NCI-H82 (cell line): ENCODE measurements at places on chromosomes 3 and 15.

DNA sequence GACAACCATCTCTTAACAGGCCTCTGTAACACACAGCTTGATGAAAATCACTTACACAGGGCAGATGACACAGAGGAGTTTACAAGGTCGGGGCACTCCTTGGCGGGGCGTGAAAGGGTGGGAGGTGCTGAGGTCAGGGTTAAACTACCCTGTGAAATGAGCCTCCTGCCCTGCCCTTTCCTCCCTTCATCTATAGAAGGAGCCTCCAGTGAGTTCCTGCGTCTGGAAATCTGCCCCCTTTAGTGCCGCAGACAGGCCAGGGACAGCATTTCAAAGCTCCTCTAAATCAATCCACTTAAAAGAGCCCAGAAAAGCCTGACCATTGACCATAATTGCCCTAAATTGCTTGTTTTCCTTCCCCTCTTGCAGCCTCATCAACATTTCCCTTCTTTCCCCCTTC lies 1.9 kb downstream of the ROBO1 start:
- DNase-seq, result no peak

DNA sequence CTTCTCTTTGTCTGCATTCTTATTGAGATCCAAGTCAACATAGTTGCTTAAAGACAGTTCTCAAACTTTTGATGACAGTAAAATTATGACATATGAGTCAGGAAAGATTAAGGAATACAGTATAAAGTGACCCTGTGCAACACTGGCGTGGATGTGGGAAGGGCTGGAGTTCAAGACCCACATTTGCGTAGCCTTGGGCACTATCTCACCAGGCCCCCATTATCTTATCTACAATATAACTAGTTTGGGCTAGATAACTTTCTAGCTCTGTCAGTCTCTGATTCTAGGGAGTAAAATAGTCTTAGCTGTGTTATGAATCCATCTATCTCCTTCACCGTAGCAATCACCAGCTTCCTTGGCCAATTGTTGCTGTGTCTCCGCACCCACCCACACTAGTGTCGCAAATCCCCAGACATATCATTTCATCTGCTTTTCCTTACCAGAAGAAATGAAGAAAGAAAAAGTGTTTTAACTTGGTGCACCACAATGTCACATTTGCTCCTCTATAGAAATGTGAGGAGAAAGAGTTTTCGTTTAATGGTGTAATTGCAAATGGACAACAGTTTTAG lies 14.9 kb upstream of the TM4SF4 start:
- DNase-seq, result no peak

GRCh38 chr3:119019767-119020518 lies 14.7 kb downstream of the IGSF11 start:
- DNase-seq, result peak; percentile 65

GRCh38 chr15:91853511-91853947 lies at the start of gene SLCO3A1:
TSS of gene SLCO3A1 (plus strand) at chr15:91853708.
- DNase-seq, result peak; percentile 64

DNA sequence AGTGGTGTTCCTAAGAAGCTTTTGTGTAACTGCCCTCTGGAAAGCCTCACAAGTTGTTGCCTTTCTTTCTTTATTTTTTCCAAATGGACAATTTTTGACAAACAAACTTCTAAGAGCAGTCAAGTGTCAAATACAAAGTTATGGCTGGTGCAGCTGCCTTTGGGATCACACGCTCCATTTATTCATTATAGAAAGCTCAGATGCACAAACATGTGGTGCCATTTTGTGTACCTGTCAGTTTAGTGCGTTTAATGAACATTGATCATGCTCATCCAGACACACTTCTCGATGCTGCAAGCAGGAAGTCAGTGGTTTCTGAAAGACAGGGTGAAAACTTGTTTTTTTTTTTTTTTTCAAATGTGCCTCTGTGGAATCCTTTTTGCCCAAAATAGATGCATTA lies 324.5 kb downstream of the CNTN4 start:
- no peak for DNase-seq

DNA sequence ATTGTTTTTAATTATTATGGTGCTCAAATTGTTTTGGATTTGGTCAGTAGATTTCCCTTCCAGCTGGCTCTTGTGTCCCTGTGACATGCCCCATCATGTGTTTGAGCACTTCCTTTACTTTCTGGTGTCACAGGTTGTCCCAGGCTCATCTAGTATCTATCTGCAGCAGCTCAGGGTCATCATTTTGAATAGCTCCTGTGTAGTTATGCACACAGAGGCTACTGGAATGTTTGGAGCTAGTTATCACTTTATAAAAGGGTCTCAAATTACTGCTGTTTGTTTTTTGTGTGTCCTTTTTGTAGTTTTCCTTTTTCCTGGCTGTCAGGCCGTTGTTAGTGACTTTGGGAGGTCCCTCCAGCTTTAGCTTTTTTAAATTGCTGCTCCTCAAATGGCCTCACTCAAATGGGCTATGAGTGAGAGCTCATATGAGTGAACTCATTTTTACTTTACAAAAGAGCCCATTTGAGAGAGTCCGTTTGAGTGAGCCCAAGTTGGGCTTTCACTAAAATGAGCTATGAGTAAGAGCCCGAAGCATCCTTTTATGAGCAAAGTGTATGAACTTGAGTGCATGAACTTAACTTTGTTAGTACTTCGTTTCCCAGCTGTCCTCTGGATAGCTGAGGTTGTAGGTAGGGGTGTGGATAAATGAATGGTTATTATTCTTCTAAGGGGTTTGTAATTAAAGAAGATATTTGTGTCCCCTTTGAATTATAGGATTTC lies 43.8 kb downstream of the SQOR start:
- DNase-seq, result no peak

DNA sequence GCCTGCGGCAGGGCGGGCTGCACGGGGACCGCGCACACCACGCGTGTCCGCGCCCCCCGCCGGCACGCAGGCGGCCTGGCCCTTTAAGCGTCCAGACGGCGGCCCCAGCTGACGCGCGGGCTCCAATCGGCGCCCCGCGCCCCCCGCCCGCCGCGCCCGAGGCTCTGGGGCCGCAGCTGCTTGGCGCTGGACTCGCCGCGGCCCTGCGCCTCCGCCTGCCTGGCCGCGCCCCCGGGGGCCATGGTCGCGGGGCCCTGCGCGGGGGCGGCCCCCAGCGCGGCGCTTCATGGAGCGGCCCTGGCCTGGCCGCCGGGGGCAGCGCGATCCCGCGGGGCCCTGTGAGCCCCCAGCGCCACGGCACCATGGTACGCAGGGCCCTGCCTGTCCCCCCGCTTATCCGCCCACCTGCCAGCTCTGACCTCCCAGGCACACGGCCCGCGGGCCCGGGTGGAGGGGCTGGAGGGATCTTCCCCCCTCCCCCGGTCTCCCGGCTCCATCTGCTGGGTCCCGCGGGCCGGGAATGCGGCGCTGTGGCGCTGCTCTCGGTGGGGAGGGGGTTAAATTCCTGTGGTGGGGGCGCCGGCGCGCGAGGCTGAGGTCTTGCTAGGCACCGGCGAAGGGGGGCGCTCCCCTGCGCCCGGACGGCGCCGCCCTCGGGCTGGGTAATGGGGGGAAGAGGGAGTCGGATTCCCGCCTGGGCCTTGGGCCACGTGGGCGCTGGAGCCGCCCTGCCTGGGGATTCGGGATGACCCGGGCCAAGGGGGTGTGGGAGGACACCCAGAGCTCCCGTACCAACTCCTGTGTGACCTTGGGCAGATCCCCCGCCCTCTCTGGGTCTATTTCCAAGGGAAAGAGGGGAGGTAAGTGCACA lies 1.1 kb downstream of the ZBTB47 start:
- DNase-seq, result peak; percentile 61

DNA sequence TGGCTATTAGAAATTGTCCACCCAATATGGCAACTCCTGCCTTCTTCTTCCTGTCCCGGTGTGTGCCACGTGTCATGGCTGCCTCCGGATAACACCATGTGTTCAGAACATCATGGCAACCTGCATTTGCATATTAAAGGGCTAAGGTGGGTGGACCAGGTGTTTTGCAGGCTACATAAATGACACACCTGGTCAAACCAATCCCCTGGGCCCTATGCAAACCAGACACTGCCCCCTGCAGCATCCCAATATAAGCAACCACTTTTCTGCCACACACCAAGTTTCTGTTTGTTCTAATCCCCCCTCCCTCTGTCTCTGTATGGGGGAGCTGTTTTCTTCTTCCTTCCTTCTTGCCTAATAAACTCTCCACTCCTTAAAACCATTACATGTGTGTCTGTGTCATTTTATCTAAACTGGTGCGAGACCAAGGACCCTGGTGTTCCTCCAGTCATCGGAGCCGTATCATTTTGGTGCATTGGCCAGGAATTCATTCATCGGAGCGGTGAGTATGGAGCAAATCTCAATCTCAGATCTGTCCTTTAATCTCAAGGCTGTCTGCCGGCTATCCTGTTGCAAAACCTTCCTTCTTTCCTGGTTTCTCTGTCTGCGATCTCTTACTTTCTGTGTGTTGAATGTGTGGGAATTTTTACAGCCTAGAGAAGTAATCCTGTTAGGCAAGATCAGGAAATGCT lies 44.5 kb downstream of the NCEH1 start:
- DNase-seq, result no peak

- no peak for DNase-seq
Measured at GRCh38 chr3:37554364-37554763, 307.3 kb upstream of the CTDSPL start.

GRCh38 chr3:63976161-63976871 lies 47.0 kb downstream of the PSMD6 start:
- no peak for DNase-seq

GRCh38 chr3:107065094-107065861 lies 312.0 kb upstream of the CCDC54 start:
- peak; percentile 44 for DNase-seq

DNA sequence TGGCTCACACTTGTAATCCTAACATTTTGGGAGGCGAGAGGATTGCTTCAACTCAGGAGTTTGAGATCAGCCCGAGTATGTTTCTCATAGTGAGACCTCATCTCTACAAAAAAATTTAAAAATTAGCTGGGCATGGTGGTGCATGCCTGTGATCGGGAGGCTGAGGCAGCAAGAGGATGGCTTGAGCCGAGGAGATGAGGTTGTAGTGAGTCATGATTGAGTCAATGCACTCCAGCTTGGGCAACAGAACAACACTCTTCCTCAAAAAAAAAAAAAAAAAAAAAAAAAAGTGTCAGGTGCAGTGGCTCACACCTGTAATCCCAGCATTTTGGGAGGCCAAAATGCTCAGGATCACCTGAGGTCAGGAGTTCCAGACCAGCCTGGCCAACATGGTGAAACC lies 2.4 kb downstream of the RPL39L start:
- DNase-seq, result no peak

DNA sequence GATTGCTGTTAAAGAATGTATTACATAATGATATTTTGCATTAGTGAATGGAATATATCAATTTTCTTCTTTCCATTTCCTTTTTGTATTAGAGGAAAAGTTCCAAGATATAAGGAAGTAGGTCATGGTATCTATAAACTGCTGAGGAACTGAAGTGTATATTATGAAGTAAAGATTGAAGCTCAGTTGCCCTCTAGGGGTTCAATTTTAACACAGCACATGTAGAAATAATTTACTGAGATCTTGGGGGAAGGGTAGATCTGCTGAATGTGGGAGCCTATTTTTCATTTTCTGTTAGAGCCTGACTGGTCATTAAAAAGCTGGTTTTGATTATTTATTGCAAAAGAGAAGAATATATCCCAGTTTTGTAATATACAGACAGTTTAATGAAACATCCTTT lies 45.2 kb downstream of the CMC1 start:
- DNase-seq, result peak; percentile 46
